ENCODE measurements at places on chromosomes 12 and 14.

- no peak for DNase-seq
These were observed 235.8 kb upstream of the TMTC1 start for GRCh38 chr12:30019366-30020140.

DNA sequence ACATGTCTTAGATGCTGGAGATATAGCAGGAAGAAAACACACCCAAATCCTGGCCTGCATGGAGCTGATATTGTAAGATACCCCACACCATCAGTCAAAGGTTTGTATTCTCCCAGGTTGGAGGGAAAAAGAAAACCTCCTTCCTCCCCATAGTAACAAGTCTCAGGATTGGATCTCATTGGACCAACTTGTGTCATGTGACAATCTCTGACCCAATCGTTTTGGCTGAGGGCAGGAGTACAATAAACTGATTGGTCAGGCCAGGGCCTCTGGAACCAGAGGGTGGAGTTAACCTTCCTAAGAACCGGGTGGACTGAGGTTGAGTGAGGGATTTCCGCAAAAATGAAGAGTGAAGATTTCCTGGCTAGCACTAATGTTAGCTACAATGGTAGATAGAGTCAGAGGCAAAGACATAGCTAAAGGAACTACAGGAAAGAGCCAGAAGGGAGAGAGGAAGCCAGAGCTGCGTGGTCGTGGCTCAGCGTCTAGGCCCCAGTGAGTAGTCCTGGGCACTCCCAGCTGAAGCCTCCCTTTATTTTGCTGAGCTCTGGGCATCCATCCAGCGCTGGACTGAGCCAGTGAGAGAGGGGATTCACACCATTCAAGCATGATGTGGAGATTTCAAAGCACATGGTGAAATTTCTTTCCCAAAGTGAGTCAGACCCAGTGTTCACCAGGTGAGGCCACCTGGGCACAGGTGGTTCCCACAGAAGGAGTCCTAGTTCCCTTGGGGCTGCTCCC lies 219.9 kb downstream of the AACS start:
- DNase-seq, result no peak

GRCh38 chr14:90573385-90574105 lies 176.7 kb downstream of the CALM1 start:
- DNase-seq, result no peak

DNA sequence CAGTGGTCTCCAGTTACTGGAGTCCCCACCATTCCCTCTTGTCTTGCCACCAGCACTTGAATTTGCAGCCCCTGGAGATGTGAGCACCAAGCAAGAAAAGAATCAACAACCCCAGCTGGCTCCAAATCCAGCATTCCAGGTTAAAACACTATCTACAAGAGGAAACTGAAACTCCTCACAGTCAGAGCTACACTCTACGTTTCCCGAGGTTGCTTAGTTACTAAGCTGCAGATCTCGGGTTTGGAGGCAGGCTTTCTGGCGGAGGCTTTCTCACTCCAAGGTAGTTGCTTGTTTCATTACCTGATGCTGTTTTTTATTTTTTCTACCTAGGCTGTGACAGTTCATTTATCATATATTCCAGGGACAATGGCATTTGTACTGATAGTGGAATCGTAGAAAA lies 248.1 kb downstream of the GLT1D1 start:
- no peak for DNase-seq

- no peak for DNase-seq
These were observed 15.4 kb upstream of the OAS1 start for GRCh38 chr12:112891093-112892024.

DNA sequence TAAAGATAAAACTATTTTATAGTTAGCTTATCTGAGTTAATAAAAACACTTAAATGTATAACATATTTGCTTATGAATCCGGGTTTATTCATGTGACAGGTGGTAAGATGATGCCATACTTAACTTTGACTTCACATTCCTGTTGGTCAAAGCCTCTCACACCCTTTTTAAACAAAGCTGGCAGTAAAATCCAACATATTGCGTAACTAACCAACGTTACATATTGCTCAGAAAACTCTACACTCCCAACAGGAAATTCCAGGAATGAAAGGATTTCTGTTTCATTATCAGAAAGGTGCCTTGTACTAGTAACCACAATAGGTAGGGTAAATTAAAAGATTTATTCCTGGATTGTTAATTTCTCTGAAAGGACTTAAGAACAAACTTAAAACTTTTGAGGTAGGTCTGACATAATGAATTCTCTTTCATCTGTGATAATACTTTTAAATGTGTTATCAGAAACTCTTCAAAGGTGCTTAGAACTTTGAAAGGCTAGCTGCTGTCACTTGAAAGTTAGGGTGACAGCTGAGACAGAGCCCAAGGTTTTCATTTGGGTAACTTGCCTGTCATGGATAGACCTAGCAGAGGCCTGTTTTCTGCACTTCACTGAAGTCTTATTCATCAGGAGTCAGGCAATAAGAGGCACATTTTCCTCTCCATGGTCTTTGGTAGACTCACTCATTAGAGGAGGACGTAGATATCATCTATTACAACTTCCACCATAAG lies 23.8 kb upstream of the CATSPERB start:
- DNase-seq, result no peak

DNA sequence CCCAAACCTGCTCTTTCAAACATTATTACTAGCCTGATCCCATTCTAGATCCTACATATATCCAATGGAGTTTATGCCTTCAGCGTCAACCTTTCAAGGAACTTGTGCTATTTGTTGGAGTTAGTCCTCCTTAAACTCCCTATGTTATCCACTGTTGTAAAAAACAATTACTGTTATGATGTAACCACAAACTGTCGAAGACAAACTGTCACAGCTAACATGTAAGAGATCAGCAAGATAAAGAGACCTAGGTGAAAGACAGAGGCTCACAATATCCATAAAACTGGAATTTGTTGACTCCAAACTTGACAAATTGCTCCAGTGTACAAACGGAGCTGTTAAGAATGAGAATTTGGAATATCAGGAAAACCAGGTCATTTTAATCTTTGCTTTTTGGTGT lies 70.7 kb downstream of the CDK17 start:
- no peak for DNase-seq

GRCh38 chr12:54006559-54007220 lies 2.1 kb upstream of the HOXC8 start:
- peak; percentile 26 for DNase-seq

- no peak for DNase-seq
These were observed 207.7 kb downstream of the CACNA1C start for GRCh38 chr12:2260441-2260840.

GRCh38 chr12:75738486-75738885 lies 227.1 kb upstream of the KRR1 start:
- DNase-seq, result no peak

GRCh38 chr12:80178846-80179245 lies 79.5 kb downstream of the OTOGL start:
- DNase-seq, result no peak

Data from nephron progenitor cell (in vitro differentiated cells).